ENCODE measurements at places on chromosomes 3 and 15.

DNA sequence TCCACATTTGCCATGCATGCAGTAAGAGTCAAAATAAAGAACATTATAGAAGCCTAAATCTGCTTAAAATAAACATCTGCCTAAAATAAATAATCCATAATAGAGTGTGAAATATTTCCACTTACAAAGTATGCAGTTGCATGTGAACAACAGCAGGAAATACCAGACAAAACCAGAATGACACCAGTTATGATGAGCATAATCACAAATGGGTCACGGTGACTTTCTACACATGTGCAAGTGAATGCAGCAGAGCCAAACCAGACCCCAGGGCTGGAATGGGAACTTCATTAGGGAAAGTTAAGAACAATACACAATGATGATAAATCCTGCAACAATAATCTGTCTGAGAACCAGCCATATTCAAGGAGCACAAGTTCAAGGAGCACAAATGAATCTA is 615.5 kb downstream of the ROBO2 start:
- DNase-seq = no peak

DNA sequence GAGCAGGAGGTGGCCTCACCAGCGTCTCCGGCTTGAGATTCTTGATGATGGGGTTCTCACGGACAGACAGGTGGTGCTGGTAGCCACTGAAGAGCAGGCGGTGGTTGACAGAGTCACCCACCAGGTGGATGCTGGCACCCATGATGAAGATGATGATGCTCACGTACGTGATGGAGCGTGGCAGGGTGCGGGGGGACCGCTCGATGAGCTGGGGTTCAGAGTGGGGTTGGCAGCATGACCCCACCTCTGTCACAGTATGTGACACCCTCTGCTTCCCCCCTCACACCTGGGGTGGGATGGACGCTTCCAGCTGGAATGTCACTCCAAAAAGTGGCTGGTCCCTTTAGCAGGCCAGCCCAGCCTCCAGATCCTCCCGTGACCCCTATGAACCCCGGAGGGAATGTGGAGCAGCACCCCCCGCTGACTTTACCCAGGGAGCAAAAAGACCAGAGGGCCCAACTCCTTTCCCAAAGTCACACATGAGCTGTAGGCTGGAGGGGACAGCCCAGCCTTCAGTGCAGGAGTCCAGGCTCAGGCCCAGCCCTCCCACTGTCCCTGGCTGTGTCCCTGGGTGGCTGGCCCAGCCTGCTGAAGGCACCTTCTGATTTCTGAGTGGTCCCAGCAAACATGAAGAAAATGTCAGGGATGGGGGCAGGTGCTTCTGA is 6.7 kb upstream of the CALML4 start:
- DNase-seq = no peak

- no peak for DNase-seq
These were observed 16.5 kb downstream of the GRK7 start for GRCh38 chr3:141779667-141780066.

DNA sequence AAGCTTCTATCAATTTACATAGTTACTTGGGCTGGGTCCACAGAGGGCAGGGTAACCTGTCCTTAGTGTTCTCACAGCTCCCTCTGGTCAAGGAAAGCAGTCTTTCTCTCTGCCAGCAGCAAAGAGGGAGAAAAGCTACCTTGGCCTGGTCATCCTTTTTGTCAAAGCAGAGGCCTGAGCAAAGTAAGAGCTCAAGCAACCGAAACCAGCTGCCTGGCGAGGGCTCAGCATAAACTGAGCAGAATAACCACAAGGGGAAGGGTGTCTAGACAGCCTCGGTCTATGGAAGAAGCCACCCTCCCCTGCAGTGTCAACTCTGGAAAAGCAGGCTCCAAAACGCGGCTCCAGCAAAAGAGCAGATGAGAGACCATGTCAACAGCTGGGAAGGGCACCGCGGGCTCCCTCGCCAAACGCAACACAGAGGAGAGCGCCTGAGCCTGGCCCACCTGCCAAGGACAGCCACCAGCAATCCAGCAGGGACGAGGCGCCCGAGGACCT is 17.4 kb downstream of the LRIG1 start:
- DNase-seq = no peak

DNA sequence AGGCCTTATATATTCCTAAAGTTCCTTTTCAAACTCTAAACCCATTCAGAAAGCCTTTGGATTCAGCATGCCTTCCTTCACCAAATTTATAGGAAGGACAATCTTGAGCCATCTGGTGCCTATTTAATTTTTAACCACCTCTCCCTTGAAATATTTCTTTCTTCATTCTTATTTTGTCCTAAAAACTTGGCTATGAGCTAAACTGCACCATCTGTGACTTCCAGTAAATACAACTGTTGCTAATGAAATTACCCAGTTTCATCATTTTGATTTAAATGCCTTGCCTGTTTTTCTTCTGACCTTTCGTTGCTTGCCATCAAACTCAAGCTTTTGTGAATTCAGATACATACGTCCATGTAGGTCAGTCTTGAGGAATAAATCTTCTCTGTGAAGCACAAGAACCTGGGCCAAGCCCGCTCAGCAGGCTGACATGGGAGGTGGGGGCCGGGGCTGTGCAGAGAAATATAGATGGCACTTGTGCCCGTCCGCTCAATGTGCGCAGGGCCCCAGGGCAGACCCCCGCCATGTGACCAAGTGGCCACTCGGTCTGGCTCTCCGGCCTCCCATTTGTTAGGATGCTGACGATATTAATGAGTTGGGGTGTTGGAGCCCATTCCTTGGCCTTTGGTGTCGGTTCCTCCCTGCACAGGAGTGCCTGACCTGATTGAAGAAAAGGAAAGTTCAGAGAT is 335.9 kb downstream of the VPS13C start:
- no peak for DNase-seq

DNA sequence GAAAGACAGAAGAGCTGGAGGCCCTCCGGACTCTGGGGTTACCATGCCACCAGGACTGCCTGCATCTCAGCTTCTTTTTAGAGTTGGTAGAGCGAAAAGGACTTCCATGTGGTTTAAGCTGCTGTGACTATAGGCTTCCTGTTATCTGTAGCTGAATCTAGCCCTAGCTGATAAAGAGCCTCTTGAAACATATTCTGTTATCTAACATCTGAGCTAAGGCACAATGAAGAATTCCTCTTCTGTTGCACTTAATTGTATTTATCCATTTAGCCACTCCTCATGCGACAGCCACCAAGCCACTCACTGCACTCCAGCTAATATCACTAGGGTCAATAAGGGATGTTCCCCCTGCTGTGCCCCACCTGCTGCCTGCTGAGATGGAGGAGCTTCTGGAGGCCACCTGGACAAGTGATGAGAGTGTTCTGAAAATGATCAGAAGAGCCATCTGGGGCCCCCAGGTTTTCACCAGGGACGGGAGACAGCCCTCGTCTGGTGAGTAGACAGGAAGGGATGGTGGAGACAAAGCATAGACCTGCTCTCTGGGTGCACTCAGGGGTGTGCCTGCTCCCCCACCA is 94.6 kb upstream of the PLXNA1 start:
- no peak for DNase-seq

DNA sequence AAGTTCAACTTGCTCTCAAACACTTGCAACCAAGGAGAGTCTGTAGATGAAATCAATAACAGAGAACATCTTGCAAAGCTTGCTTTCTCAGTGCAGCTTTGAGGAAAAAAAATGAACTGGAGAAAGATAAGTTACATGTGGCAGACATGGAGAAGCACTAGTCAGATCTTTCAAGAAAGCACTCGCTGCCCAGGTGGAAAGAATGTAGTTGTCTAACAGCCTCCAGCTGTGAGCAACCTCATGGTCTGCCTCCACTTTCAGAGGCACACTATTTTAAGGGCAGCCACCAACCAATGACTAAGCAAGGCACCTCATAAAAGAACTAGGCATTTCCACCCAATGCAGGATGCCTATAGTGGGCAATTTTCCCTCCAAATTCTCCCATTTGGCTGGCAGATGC is 125.4 kb upstream of the CPNE4 start:
- no peak for DNase-seq

GRCh38 chr15:95468820-95469219 is 861.7 kb upstream of the NR2F2 start:
- no peak for DNase-seq

DNA sequence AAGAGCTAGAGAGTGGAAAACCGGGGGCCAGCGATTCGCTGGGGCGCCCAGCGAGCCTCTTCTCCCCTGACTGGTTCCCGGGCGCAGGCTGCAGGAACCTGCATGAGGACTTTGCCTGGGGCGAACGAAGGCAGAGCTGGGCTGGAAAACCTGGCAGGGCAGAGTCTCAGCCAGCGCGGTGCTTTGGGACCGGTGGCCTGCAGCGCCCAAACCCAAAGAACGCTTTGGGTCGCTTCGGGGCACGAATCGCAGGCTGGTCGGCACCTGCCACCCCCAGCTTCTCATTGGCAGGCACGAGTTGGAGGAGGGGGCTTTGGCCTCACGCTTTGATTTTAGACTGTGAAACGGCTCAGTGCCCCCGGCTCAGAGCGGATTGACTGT is 3.0 kb downstream of the ONECUT1 start:
- DNase-seq = no peak

- DNase-seq = no peak
These were observed 100.0 kb downstream of the CORO2B start for GRCh38 chr15:68678746-68679145.

- DNase-seq = no peak
These were observed 70.3 kb upstream of the PLXNA1 start for GRCh38 chr3:126912491-126913195.

GRCh38 chr15:55420171-55420866 is 12.0 kb downstream of the PIERCE2 start:
- DNase-seq = no peak

GRCh38 chr3:21691036-21691435 is 60.0 kb downstream of the ZNF385D start:
- DNase-seq = no peak

DNA sequence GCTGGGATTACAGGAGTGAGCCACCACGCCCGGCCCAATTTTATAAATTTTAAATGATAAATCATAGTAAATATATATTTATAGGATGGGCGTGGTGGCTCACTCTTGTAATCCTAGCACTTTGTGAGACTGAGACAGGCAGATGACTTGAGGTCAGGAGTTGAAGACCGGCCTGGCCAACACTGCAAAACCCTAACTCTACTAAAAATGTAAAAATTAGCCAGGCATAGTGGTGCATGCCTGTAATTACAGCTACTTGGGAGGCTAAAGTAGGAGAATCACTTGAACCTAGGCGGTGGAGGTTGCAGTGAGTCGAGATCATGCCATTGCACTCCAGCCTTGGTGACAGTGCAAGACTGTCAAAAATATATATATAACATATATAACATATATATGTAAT is 26.4 kb downstream of the MFN1 start:
- DNase-seq = no peak

- DNase-seq = no peak
These were observed 277.4 kb downstream of the ROBO1 start for GRCh38 chr3:79490165-79491028.

DNA sequence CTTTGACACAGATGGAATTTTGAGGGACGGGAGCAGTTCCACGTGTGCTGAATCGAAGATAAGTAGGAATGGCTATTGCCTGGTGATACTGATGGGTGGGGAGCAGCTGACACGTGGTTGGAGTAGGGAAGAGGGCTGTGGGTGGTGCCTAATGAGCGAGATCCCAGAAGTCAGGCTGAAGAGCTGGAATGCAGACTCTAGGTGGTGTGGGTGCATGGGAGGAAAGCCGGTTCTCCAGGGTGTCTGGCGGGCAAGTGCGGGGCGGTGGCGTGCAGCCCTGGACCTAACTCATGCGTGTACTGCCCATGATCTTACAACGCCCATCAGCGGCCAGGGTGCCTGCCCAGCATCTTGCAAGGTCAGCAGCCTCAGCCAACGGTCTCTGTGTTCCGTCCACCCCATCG is 63.1 kb downstream of the ARNT2 start:
- no peak for DNase-seq

DNA sequence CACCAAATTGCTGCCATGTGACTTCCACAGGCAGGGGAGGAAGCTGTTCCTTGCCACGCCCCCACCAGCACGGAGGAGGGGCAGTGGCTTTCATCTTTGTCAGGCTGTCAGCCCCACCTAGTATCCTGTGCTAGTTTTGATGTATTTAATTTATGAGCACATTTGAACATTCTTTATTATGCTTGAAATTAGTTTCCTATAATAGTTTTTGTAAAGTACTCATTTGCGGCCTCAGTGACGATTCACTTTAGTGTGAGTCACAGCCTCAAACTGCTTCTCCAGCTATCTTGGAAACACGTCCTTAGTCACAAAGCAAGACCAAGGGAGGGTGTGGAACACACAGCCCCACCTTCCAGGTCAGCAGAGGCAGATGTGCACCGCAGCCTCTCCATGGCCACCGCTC is 239.9 kb upstream of the ATP10A start:
- DNase-seq = no peak

GRCh38 chr15:48644827-48645557 is 517 bp downstream of the FBN1 start:
- DNase-seq = no peak

DNA sequence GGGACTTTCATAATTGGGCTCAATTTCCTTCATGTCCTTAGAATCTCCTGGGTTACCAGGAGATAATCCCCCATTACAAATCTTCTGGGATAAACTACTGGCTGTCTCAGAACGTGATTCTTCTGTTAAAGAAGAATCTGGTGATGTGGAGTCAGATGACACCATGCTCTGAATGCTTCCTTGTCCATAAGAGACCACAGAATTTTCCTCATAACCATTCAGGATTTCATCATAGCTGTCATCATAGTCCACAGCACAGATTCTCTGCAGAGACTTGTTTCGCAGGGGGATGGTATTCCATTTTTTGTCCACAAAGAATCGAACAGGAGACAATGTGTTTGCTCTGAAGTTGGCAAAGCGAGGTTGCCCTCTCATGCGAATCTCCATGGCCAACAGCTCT is 109.8 kb upstream of the TSPAN3 start:
- DNase-seq = no peak

DNA sequence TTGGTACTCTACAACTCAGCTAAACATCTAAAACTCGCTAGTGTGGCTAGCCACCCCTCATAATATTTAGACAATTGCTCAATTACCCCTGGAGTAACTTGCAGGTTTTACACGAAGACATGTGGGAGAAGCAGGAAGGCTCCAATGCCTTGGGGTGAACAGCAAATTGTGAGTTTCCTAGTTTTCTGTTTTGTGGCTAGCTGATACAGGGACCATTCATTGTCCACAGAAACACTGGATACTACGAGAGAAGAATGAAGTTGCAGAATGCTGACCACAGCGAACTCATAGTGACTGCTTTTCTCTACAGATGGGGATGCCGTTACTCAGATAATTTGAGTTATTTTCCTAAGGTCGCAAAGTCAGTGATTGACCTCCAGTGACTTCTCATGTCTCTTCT is 212.9 kb downstream of the P3H2 start:
- DNase-seq = no peak

- no peak for DNase-seq
These were observed 36.3 kb downstream of the ALG1L2 start for GRCh38 chr3:130117933-130118332.

GRCh38 chr15:32657198-32657883 is 15.8 kb downstream of the SCG5 start:
- DNase-seq = no peak

- DNase-seq = no peak
These were observed 103.0 kb downstream of the FBLN2 start for GRCh38 chr3:13651775-13652428.

GRCh38 chr3:18222686-18223085 is 202.5 kb downstream of the SATB1 start:
- DNase-seq = no peak

Measured in HTR-8/SVneo (cell line).